ENCODE measurements at places on chromosomes 1 and 21.

DNA sequence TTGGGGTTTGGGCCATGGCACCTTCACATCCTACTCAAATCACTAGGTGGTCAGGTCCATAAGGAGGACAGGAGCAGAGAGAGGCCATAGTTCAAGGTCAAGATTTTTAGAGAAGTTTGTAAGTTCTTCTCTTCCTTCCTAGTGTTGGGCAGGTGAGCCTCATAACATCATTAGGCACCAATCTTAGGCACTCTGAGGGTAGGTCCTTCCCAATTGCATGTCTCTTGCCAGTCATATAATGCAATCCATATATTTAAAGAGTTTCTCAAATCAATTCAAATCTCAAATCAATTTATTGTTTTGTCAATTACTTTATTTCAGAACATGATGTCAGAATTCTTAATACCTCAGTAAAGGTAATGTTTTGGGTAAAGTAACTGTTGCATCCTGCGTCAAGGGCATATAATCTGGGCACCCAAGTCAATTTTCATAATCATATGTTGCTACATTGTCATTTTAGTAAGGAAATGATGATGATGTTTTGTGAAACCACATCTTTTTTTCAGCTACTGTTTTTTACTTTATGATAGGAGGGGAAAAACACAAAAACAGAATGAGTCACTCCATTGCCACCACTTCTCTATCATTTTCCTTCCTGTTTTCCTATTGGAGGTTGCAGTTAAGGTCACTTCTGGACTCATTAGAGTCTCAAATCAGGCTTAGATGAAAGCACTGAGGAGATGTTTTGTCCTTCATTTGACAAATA is 122.7 kb downstream of the UCHL5 start:
- DNase-seq = no peak

GRCh38 chr1:99370476-99370875 is 106.2 kb downstream of the PLPPR4 start:
- no peak for DNase-seq

GRCh38 chr1:47638713-47639112 is 200.9 kb downstream of the FOXD2 start:
- DNase-seq = no peak

DNA sequence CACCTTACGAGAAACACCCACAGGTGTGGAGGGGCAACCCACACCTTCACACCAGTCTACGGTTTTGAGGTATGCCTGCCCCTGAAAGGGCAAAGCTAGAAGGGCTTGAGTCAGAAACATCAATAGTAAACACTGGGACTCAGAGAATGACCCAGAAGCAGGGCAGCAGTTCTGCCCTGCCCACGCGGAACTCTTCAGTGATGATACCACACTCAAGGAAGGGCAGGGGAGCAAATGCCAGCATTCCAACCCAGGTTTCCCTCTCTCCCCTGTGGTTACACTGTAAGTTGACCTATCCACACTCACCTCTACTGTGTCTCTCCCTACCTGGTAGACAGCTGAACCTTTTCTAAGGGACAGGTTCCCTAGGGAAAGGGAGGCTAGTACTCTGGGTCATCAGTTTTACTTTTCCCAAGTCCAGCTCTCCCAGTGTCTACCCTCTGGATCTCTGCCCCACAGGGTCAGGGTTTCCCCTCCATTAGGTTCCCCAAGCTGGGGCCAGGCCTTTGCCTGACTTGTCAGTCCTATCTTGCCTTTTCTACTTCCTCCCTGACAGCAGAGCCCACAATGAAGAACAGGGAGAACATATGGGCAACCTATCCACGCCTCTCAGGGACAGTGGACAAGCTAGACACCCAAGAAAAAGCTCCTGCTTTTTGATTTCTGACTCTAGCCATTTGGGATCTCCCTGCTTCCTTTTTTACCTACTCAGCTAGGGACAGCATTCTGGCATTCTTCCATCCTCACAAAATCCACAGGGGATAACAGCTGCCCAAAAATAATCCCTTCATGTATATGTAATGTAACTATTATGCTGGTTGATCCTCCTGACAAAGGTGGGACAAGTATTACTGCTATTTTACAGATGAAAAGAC is 3.0 kb downstream of the F11R start:
- DNase-seq = no peak

DNA sequence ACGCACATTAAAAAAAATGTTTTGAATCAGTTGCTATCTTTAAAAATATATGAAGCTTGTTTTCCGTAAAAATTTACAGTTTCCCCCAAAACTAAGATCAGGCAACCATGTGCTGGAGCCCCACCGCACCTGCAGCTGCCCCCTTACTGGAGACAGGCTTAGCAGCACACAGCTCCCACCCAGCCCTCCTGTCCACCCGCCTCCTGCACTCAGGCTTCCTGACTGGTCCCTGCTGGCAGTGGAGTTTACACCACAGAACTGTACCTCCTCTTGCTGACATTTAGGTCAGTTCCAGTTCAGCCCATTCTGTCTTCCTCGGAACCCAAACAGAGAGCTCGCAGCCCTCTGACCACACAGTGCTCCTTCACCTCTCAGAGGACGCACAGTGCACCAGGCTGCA is 2.1 kb downstream of the GPR161 start:
- DNase-seq = no peak

DNA sequence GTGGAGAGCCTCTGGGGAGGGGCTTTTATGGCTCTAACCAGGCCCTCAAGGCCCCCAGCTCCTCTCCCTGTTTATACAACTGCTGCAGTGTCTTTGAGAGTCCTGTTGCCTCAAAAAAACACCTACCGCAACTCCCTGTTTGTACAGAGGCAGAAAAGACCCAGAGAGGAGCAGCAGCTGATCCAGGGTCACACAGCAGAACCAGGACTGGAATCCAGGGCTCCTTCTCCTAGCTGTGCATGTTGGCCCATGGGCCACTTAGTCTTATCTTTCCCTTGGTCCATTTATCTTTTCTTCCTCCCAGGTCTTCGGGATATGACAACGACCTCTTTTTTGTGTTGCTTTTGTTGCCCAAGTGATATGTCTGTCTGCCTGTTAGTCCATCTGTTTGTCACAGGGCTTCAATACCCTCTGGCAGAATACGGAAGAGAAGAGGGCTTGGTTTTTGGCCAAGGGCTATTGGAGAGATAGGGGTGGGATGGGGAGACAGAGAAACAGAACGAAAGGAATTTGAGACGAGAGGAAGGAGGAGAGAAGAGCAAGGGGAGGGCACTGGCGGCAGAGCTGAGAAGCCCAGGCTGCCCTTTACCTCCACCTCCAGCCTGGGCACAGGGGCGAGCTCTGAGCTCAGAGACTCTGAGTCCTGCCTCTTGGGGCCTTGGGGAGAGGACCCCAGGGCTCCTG is 33.5 kb upstream of the WASF2 start:
- no peak for DNase-seq

- peak; percentile 59 for DNase-seq
Measured at GRCh38 chr1:212608959-212609700, 569 bp downstream of the ATF3 start.

DNA sequence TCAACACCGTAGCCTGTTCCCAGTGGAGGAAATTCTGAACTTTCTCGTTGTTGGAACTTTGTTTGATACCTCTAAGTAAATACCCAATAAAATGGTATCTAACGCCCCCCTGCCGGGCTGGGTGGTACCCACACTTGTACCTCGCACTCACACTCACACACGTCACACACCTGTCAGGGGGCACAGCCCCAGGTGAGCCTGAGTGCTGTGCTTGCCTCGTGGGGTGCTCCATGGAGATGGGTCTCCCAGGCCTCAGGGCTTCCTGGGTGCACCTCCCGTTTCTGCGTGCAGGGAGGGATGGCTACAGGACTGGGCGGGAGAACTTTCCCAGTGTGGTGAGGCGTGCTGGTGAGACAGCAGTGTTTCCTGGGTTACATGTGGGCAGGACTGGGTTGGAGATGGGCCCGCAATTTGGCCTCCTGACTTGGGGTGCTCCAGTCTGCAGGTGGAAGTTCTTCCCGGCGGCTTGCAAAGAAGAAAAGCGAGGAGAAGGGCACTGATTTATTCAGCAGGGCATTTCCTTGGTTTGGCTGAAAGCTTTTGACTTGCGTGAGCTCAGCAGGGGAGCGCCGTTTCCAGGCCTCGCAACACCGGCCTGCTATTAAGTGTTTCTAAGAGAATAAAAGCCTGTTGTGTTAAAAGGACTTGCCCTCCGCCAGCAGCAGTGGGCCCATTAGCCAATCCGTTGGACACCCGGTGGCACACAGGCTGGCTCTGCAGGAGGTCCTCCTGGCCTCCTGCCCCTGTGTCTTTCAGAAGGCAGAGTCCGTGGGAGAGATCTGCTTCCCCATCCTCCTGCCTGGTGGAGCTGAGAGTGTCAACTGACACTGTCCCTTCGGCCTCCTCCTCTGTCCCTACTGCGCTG is 79.7 kb downstream of the KIF26B start:
- no peak for DNase-seq

- no peak for DNase-seq
Measured at GRCh38 chr1:202648605-202649226, 61.5 kb downstream of the SYT2 start.

DNA sequence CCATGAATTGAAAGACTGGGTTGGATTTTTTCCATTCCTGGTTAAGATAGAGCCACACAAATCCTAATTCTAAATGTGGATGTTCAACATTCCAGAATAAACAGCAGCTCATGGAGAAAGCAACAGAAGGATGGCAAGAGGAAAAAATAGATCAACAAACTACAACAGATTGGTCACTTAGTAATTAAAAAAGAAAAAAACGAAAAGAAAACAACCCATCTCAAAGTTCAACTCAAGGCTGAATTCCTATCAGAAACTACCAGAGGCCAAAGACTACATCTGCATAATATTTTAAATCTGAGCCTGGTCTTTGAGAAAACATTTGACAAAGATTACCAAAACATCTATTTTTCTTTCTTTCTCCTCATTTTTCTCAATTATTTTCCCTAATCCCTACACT is 69.9 kb downstream of the TGFBR3 start:
- DNase-seq = no peak

DNA sequence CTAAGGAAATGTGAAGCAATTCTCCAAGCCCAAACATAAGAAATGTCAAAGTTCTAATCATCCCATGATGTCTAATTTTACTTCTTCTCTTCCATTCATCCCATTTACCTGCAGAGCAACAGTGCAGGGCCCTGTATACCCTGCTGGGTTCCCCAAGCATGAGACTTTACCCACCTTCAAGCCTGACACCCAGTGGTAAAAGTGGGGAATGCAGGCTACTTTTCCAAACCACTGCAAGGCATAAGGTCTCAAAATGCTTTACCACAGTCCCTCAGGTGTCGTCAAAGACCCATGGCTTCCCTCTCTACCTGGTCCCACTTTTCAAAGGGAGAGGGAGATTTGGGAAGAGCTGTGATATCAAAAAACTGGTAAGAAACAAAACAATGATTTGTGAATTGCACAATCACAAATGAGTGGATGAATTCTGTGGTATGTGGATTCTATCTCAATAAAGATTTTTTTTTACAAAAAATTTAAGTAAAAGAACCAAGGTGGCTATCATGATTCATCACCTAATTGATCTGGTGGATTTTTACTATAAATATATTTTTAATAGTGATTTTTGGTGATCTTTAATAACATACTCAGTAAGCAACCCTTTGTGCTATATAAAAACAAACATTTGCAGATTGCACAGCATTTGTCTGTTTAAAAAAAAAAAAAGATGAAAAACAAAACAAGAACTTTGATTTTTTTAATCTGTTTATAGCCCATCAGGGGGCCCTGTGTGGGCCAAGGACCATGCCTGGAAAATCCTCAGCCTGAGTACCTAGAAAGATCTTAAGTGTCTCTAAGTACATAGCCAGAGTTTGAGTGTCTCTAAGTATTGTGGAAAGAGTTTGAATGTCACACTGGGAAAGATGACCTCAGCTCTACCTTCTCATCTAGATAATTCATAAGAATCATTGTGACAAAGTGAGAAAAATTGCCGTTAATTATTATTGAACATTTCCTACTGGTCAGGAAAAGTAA is 73.1 kb upstream of the GJB5 start:
- peak; percentile 40 for DNase-seq

- no peak for DNase-seq
Measured at GRCh38 chr1:157496121-157496526, 56.2 kb downstream of the FCRL5 start.

DNA sequence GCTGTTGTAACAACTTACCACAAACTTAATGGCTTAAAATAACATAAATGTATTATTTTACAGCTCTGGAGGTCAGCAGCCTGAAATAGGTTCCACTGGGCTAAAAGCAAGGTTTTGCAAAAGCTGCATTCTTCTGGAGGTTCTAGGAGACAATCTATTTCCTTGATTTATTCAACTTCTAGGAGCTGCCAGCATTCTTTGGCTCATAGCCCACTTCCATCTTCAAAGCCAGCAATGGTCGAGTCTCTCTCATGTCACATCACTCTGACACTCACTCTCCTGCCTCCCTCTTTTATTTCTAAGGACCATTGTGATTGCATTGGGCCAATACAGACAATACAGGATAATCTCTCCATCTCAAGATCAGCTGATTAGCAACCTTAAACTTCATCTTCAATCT is 15.1 kb upstream of the FOXJ3 start:
- DNase-seq = no peak

- DNase-seq = no peak
Measured at GRCh38 chr1:37741662-37742061, 23.3 kb downstream of the EPHA10 start.

- DNase-seq = peak; percentile 49
Measured at GRCh38 chr1:58755468-58755872, 28.4 kb downstream of the JUN start.

Measured in activated CD4-positive, CD25-positive, alpha-beta regulatory T cell treated with anti-CD3 and anti-CD28 coated beads, Interleukin-2, amount 50 U/mL, for 72 hours (primary cell).